ENCODE measurements at places on chromosomes 5 and 9.

GRCh38 chr5:141172381-141173204, at the start of gene PCDHB7:
Gene PCDHB7, plus strand, starts transcription at chr5:141172644. Its CDS starts 192 bp downstream, at chr5:141172836.
- DNase-seq: peak; percentile 16

DNA sequence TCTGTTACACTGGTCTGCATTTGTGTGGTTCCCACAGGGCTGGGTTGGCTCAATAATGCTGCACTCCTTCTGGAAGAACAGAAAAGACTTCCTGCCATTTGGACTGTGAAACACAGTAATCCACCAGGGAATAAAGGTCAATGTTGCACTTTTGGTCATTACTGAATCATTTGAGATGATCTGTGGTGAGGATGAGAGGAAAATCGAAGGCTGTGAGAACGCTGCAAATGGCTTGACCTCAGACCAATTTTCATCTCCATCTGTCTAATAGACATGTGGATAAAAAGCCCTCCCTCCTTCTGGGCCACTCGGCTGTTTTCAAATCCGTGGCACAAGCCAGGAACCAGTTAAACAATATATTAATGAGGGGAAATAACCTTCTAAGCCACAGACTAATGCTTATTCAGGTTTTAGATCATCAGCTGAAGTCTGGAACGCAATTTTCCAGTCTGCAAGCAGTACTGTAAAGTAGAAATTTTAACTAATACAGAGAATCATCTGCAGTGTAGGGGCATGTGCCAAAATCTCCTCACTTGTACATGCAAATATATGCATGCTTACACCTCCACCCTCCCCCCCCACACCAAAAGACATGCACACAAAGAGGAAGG, 20.2 kb downstream of the TLE1 start:
- DNase-seq: no peak

DNA sequence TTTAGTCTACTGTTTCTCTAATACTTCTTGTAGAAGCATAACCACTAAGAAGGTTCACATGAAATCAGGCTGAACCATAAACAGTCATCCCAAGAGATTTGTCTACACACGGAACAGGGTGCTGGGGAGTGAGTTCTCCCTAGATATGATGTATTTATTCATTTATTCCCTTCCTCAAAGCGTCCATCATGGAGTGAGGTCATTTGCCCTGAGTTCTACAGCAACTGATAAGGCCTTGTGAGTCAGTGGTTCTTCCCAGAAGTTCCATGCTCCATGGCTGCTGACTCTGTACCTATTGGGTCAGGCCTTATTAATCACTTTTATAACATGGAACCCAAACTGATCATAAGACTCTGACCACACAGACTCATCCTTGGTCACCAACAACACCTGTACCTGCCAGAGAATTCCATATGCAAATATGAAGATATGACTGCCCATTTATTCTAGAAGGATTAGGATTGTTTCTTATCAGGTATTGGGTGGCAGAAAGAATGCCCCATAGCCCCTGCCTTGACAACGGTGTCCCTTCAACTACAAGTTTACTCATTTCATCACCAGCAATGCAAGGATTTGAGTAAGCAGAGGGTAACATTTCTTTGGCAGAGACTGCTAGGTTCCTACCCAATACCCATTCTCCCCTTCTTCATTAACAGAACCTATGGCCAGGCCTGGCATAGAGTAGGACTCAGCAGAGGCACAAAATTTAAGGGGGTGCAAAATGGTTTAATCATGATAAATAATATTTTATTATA, 118.1 kb downstream of the LHFPL2 start:
- peak; percentile 18 for DNase-seq

- no peak for DNase-seq
Observed at GRCh38 chr5:137315534-137316345, 183.4 kb downstream of the SPOCK1 start.

- no peak for DNase-seq
Observed at GRCh38 chr5:149152317-149152746, 11.0 kb downstream of the ABLIM3 start.

GRCh38 chr5:52709167-52709925, 78.4 kb upstream of the ITGA1 start:
- DNase-seq: no peak

DNA sequence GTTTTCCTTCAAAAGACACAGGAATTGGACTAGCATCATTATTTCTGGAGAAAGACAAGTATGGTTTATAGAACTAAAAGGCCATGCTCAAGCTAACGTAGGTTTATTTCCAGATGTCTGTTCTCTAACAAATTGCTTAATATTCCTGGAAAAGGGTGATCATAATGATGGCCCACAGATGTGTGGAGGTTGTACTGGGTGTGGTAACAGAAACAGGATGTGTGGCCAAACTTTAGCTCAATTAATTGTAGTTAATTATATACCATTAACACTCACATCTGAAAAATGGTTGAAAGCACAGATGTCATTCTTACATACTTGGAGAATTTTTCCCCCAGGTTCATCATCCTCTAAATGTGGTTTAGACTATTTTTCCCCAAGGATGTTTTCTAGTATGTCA, 292.7 kb upstream of the RASA1 start:
- DNase-seq: no peak
